Psoas muscle (tissue), 8 donors: ENCODE measurements at places on chromosomes 2 and 18.

DNA sequence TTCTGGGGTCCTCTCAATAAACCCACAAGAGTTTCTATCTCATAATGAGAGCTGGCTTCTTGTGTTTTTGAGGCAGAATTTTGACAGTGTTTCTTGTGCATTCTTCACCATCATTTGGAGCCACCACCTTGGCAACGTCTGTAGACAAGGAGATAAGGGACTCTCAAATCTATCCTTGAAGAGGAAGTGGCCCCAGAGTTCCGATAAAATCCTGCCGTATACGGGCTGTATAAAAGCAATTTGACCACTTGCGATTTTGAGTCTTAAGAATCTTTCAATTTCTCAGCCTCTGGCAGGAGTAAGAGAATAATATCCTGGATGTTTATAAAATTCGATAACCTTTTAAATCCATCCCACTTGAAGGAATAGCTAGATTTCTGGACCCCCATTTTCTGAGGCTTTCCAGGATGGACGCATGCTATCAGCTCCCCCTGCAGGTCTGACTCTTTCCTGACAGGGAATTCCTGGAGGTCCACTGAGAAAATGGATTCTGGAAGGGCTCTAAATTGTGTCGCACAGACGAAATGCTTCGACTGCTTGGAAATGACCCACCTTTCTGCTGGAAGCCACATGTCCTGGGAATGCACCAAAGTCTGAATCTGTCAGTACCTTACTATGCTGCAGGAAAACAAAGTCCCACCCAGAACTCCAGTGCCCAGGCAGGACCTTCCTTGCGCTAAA lies 54.1 kb downstream of the E2F6 start:
- DNase-seq, result no peak

- no peak for DNase-seq
These were observed 1094.7 kb upstream of the KLHL29 start for GRCh38 chr2:22290302-22290701.

GRCh38 chr2:57542081-57542480 lies 504.5 kb upstream of the VRK2 start:
- no peak for DNase-seq

DNA sequence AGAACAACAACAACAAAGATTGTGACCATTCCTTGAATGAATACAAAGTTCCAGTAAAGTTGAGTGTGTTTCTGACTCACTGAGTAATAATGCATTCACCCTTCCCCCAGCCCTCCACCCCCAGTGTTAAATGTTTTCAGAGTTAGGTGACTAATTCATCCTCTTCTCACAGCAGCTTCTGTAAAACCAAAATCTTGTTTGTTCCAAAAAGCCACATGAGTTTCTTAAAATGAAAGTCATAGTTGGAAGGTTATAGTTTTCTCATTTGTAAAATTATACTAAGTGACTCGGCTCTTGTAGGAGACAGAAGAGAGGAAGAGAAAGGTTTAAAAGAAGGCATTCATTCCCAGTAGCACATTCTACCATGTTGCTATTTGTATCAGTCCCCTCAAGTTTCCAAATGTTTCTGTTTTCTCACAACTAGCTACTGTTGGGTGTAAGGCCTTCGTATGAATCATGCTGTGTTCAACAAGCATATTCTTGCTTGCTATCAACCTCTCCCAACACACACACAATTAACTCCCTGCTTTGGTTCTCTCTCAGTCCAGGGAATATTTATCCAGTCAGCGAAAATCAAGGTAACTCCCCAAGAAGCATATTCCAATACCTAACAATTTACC lies 75.3 kb downstream of the MBD2 start:
- DNase-seq, result peak; percentile 19

GRCh38 chr2:101823347-101823791 lies 125.9 kb downstream of the MAP4K4 start:
- no peak for DNase-seq

GRCh38 chr18:10912790-10913545 lies 236.4 kb downstream of the PIEZO2 start:
- no peak for DNase-seq

- no peak for DNase-seq
These were observed 308.9 kb upstream of the POU3F3 start for GRCh38 chr2:104545055-104545454.

- no peak for DNase-seq
These were observed 20.8 kb upstream of the MGAT4A start for GRCh38 chr2:98751748-98752147.

DNA sequence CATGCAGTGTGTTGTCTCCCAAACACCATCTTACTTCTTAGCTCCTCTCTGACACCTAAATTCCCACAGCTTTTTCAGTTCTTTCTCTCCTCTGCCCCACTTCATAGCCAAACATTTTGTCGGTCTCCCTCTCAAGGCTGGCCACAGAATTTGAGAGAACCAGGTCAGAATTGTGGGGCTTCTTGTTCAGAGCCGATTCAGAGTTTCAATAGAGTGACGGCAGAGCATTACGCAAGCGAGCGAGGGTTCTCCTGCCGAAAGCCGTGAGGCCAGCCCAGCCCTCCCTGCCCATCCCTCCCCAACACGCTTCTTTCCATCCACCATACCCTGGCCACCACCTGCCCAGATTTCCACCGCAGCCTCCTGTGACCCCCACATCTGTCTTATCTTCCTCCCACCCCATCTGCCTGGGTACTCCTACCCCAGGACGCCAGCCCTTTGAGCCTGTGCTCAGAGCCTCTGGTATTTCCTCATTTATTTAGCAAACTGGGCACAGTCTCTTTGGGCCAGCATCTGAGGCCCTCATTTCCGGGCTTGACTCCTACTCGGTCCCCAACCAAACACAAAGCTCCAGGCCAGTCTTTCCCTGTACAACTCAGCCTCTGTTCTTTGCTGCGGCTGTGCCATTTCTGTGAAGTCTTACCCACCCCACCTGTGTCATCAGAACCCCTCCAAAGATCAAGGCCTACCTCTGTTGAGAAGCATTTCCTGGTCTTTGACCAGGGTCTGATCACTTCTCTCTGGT lies 70.0 kb upstream of the MAP4K4 start:
- DNase-seq, result no peak

GRCh38 chr2:55883829-55884228 lies 39.8 kb downstream of the EFEMP1 start:
- no peak for DNase-seq

DNA sequence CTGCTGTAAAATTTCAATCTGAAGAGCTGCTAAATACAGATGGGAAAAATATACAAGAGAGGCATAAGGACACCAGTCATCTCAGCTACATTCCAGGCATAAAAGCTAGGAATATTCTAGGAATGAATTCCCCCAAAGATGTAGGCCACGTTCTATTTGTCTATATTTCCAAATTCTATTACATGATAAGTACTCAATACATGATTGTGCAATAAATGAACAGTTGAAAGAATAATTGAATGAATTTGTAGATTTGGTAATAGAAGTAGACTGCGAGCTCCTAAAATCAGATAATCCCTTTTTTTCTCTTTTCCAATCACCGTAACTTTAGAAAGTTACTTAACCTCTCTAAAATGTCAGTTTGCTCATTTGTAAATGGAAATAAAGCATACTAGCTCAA lies 48.5 kb upstream of the KCNH7 start:
- DNase-seq, result no peak

DNA sequence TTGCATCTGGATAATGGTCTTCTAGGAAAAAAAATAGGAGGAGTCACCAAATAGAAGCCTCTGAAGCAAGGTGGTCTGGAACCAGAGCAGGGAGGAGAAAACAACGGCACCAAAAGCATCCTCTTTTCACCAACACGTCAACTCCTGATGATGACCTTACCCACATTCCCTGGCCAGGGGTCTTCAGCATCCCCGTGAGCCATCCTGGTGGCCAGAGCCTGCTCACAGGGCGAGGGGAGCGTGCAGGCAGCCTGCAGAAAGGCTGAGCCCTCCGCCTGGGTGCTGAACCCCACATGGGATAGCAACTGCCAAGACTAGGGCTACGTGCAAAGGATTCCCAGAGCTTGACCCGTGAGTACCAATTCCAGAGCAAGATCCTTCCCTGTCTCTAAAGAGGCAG lies 191.0 kb downstream of the NDUFA10 start:
- DNase-seq, result peak; percentile 7

GRCh38 chr2:144086965-144087364 lies 433.0 kb downstream of the ZEB2 start:
- DNase-seq, result no peak
